ENCODE measurements at places on chromosomes 5 and 9. TPM values are rescaled to one million over a fixed set of nuclear protein-coding genes. Genes with fewer than 3 reads are reported as not detected.

DNA sequence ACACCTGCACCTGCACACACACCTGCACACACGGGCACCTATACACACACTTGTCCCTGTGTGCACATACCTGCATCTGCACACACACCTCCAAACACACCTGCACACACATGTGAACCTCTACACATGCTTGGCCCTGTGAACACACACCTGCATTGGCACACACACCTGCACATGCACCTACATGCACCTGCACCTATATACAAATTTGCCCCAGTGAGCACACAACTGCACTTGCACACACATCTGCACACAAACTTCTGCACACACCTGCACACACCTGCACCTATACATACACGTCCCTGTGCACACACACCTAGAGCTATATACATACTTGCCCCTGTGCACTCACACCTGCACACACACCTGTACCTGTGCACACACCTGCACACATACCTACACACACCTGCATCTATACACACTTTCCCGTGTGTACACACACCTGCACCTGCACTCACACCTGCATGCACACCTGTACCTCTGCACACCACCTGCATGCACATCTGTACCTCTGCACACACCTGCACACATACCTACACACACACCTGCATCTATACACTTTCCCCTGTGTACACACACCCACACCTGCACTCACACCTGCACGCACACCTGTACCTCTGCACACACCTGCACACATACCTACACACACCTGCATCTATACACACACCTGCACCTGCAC, 21.5 kb upstream of the LPCAT1 start:
- DNase-seq = no peak

DNA sequence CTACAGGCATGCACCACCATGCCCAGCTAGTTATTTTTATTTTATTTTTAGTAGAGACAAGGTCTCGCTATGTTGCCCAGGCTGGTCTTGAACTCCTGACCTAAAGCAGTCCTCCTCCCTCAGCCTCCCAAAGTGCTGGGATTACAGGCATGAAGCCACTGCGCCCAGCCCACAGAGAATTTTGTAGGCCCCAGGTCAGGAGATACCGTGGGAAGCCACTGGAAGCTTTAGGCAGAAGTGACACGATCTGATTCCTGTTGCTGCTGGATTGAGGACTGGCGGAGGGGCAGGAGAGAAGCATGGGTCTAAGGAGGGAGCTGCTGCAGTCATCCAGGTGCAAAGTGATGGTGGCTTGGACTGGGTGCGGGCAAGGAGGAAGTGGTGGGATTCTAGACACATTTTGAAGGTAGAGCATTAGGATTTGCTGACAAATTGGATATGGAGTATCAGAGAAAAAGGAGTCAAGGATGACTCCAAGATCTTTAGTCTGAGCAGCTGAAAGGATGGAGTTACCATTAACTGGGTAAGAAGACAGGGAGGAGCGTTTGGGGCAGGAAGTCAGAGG, 20.7 kb downstream of the TCF7 start:
- no peak for DNase-seq

- DNase-seq = no peak
These were observed 226.8 kb downstream of the NMUR2 start for GRCh38 chr5:152178350-152178699.

GRCh38 chr5:153546566-153546965, 56.1 kb downstream of the GRIA1 start:
- no peak for DNase-seq

- DNase-seq = no peak
These were observed 250.2 kb upstream of the PTGER4 start for GRCh38 chr5:40429258-40430100.

- DNase-seq = no peak
These were observed 92.0 kb upstream of the IRX4 start for GRCh38 chr5:1974501-1975405.

DNA sequence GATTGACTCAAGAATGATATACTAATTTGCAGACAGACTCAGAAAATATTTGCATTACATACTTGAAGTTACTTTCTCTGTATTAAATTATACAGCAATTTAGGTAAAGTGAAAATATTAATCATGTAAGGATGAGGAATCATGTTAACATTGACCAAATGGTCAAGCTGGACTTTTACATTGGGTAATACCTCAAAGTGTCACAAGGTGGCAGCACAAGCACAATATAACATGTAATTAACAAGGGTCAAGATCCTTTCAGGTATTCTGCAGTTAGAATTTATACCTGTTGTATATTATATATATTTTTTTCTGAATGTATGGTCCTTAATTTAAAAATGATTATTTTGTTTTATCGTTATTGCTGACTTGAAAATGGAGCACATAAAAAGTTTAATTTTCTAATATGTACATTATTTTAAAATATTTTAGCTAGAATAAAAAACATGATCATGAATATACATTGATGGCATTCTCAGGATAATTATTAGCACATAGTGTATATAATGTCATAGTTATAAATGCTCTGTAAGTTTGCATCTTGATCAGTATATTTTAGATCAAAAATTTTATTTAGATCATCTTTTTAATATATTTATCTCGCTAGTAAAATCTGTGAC, 8.6 kb downstream of the HAPLN1 start:
- peak; percentile 10 for DNase-seq

DNA sequence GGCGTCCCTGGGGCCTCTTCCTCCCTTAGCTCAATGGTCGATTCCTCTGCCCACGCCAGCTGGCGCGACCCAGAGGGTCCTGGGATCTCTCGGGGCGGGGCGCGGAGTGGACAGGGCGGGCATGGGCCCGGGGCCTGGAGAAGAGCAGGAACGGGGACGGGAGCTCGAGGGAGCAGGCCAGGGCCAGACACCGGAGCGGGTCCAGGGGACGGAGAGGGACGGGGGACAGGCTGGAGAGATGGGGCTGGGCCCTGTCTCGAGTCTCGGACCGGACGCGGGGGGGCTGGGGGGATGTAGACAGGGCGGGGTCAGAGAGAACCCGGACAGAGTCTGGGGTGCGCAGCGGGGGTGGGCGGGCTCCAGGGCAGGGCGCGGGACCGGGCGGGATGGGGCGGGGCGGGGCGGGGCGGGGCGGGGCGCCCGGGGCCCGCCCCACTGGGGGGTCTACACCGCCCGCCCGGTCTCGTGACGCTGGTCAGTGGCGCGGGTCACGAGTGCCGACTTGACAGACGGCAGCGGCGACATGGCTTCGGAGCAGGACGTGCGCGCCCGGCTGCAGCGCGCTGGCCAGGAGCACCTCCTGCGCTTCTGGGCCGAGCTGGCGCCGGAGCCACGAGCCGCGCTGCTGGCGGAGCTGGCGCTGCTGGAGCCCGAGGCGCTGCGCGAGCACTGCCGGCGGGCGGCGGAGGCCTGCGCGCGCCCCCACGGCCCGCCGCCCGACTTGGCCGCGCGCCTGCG, at the start of gene UAP1L1:
UAP1L1 (plus strand) TSS at position 508 of the 738 bp plus-strand sequence; CDS start at position 524, 16 bp downstream.
- DNase-seq = peak; percentile 54

- DNase-seq = no peak
These were observed 3.6 kb upstream of the PCDHA2 start for GRCh38 chr5:140791089-140791488.

GRCh38 chr9:20640331-20641187, 18.3 kb upstream of the MLLT3 start:
- DNase-seq = peak; percentile 78

DNA sequence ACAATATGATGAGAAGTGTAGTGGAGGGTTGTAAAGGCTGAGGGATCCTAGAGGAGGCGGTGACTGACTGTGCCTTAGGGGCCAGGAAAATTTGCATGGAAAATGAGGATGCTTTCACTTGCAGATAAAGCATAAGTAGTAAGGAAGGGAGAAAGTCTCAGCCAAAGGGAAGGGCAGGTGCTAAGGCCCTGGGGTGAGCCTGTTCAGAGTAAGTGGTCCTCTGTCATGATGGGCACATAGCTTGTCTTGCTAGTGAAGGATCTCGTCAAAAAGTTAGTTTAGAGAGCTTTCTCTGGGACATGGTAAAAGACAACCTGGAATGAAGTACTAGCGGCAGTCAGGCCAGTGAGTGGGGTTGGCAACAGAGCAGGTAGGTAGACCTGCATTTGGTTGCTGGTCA, 75.4 kb upstream of the CPLX2 start:
- DNase-seq = no peak

DNA sequence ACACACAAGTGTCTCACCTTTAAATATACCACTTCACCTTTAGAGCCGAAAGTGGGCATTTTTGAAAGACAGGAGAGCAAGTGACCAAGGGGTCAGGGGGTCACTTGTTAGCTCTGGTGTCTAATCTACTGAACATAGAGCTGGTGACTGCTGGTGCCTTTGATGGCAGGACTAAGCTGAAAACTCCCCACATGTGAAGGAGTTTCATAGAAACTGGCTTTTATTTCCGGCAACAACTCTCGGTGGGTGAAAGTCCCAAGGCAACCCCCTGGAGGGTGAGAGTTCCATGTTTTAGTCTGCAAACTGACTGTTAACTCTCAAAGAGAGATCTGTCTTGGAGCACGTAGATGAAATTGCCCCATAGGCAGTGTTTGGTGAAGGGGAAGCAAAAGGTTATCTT, 466.9 kb downstream of the DMRTA1 start:
- DNase-seq = no peak

- DNase-seq = no peak
These were observed 56.0 kb downstream of the ZFR start for GRCh38 chr5:32388432-32389129.

GRCh38 chr9:109561137-109561536, 63.0 kb upstream of the PTPN3 start:
- DNase-seq = no peak

DNA sequence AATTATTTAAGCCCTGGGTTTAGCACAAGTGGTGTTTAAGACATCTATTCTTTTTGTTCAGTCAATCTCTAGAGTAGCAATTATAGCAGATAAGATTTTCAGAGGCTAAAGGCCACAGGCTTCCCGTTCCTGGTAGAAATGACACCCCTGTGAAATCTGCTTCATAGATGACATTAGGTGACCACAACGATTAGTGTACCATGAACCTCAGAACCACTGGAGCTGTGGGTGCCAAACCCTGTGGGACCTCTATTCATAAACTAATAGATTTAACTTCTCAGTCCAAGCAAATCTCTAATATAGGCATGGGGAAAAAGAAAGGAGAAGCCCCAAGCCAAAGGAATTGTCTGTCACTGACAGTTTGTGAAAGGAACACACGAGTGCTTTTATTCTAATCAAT, 207.4 kb downstream of the ARRDC3 start:
- DNase-seq = no peak

DNA sequence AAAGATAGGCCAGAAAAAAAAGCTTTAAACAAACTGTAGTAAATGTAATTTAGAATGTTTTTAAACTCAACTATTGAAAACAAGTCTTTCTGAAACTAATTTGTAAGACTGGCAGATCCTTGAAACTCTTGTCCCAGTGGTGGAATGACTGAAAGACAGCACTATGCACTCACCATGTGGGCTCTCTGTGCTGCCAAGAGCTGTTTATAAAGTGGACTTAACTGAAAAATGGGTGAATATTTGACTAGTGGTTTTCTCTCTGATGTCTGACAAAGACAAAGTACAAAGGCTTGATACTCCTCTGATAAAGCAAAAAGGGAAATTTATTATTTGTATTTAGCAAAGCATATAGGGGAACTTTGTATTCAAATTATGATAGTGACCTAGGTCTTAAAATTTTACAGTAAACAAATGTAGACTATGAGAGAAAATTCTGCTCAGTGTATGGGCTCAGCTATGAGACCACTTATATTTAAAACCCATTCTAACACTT, 635.4 kb downstream of the NR2F1-AS1 start:
- no peak for DNase-seq

- DNase-seq = no peak
These were observed 121.5 kb downstream of the JMY start for GRCh38 chr5:79357398-79357797.

- no peak for DNase-seq
These were observed 15.6 kb downstream of the JADE2 start for GRCh38 chr5:134540747-134541733.

GRCh38 chr5:151293624-151294023, 9.9 kb downstream of the SLC36A3 start:
- DNase-seq = no peak

DNA sequence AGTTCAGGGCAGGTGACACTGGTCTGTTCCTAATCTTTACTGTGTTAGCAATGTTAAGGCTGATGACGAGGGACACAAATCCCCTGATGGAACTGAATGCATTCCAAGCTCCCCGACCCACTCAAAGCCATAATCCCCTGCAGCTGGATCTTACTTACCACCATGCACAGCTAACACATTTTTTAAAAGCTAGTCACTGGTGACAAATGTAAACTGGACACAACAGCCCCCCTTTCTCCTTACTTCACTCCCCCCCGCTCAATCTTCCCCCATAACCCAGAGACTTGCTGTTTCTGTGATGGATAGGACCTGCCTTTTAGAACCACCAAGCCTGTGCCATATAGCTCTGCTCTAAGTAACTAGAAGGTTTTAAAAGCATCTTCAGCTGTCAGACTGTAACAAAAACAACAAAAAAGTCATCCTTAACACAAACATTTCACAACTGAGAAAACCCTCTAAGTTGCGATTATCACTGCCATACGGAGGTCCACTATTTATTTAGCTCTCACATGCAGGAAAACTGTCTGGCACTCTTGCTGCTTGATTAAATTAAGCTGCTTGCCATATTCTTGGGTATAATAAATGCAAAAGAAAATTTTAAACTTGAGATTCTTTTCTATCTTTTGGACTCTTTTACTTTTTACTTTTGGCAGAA, 44.4 kb downstream of the BNC2 start:
- DNase-seq = no peak

DNA sequence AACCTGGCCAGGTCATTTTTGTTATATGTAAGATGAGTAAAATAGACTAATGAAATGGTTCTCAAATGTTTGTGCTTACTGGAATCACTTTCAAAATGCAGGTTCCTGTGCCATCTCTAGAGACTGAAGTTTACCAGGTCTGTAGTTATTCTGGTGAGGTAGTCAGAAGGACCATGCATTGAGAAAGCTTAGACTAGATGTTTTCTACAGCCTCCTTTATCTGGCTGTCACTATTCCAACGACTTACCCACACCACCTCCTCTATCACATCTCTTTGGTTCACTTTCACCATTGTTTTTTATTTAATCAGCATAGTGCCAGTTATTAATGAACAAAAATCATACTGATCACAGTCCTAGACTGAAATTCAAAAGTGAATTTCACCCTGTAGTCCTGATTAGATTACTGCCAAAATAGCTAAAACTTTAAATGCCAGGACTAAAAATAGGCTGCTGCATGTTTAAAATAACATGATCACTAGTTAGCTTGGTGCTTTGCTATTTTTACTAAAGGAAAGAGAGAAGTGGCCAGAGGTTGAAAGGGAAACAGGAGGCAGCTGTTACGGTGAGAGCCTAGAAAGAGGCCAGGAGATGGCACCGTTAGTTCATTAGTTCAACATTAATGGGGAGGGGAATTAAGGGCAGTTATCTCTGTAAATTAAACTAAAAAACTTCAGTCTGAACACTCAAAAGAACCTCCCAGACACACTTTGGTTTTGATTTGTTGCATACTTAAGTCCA, 13.9 kb upstream of the FNIP1 start:
- DNase-seq = no peak

PCDHB9 gene
- polyA plus RNA-seq = not detected

PCDHGB5 gene
- polyA plus RNA-seq = 0.24 TPM

ISL1 gene
- polyA plus RNA-seq = not detected

N4BP3 gene
- 1.6 TPM for polyA plus RNA-seq

NMUR2 gene
- not detected for polyA plus RNA-seq

WDR70 gene
- 22.7 TPM for polyA plus RNA-seq
